BJ (cell line): ENCODE measurements at places on chromosomes 2 and 18.

- no peak for DNase-seq
These were observed 689.0 kb upstream of the FSHR start for GRCh38 chr2:49843314-49843713.

DNA sequence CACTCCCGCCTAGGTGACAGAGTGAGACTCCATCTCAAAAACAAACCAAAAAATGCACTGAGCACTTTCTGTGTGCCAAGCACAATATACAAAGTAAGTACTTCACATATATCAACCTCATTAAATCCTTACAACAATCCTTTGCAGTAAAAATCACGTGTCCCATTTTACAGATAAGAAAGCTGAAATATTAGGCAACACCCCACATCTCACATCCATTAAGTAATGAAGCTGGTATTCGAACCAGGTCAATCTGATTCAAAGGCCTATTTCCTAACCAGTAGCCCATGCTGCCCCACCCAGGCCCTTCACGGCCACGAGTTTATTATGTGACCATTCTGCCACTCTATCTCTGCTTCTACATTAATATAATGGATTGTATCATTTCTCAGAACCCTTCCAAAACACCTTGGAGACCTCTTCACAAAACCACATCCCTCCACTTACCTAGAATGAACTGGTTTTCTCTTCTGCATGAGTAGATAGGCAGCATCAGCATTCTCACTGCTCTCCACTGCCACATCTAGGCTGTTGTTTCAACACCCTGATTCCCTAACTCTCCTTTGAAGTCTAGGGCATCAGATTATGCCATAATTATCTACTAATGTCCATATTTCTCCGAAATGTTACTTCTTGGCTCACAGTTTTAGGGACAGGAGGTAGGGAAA is 3.1 kb upstream of the EXOC6B start:
- no peak for DNase-seq

GRCh38 chr2:161625314-161625919 is 1.2 kb downstream of the SLC4A10 start:
- DNase-seq, result no peak

GRCh38 chr2:36951027-36951518 is 15.3 kb downstream of the STRN start:
- no peak for DNase-seq

DNA sequence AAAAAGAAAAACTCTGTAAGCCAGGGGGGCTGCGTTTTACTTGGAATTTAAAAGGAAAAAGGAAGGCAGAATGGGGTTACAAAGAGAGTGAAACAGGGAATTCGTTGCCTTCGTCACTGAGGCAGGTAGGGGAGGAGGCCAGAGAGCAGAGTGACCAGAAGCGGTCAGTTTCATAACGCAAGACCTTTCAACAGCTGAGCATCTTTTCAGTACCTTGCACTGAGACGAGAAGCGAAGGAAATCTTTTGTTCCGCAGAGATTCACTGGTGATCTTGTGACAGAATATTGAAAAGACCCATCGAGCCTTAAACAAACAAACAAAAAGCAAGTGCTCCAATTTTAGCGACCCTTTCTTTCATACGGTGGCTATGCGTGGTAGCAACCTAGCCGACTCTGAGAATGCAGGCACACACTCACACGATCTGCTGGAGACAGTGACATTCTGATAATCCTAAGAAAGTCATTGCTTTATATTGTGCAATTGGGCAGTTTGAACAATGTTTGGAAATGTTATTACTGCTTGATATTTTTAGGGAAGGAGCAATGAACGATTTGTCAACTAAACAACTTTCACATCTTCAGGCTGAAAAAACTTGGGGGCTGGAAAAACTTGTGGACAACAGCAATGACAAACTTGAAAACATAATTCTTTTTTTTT is 93.8 kb upstream of the ODC1 start:
- DNase-seq, result no peak
